ENCODE measurements at places on chromosomes 2 and 18. TPM values are rescaled to one million over a fixed set of nuclear protein-coding genes. Genes with fewer than 3 reads are reported as not detected.

GRCh38 chr2:183163821-183164649 is 39.8 kb downstream of the NUP35 start:
- no peak for DNase-seq

- DNase-seq, result no peak
Measured at GRCh38 chr2:5984946-5985345, 292.8 kb downstream of the SOX11 start.

GRCh38 chr2:236866542-236867340 is 218.9 kb upstream of the COPS8 start:
- DNase-seq, result no peak

DNA sequence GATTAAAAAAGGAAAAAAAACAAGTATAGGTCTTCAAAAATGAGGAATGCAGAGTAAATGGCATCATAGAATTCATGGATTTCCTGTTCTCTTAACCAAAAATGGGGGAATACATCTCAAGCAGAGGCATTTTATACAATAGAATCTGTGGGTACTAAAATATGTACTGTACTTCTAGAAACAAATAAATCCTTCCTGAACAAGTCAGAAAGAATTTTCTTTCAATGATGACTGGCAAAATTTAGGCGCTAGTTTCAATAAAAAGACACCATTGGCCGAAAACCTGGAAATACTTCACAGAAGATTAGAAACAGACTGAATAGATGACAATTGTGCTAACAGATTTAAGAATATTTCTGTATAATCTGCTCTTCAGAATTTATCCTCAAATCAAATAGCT is 15.1 kb downstream of the TRAK2 start:
- DNase-seq, result no peak

GRCh38 chr2:231699006-231699405 is 9.3 kb upstream of the PTMA start:
- DNase-seq, result no peak

DNA sequence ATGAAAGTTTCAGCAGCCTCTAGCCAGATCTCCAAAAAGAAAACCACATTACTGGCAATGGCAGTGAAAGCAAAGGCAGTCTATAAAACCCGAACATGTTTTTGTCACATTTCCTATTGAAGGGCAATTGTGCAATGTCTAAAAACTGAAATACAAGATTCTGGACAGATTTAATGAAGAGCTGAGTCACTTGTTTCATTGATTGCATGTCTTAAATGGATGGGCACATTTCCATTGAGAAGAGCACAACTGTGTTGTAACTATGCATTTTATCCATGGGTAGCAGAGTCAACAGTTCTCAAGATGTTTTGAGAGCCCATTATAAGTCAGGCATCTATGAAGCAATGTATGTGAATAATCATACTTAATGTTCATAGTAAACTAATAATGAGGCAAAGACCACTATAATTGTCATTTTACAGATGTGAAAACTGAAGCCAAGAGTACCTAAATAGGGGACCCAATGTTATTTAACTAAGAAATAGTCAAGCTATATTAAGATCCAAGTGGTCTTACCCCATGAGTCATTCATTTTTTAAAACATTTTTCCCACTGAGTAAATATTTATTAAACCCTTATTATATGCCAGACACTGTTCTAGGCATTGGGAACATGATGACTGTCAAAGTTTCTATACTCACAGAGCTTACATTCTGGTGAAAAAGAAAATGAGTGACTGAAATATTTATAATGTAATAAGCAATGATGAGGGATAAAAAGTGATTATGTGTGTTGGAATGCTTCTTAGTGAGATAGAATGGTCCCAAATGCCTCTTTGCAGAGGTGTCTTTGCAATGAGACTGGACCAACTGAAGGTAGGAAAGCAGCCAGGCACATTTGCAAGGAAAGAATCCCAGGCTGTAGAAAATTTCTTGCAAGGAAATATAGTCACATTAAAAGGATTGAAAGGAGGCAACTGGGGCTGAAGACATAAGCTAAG is 818.9 kb upstream of the ACVR2A start:
- DNase-seq, result peak; percentile 31

DNA sequence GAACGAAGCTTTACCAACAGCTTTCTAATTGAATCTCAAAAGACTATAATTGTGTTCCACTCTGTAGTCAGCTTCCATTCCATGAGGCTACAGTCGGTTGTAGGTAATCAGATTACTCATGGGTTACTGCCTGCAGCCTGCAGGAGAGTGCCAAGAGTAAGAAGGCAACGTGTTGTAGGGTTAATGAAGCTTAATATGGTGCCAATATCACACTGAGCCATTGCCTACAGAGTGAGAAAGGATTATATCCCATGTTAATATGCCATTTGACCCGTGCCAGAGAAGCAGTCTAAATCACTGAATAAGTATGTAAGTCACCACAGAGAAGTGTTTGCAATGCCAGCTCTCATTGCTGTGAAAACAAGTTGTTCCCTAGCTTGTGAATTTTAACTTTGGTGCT is 734.5 kb upstream of the ACVR2A start:
- peak; percentile 5 for DNase-seq

DNA sequence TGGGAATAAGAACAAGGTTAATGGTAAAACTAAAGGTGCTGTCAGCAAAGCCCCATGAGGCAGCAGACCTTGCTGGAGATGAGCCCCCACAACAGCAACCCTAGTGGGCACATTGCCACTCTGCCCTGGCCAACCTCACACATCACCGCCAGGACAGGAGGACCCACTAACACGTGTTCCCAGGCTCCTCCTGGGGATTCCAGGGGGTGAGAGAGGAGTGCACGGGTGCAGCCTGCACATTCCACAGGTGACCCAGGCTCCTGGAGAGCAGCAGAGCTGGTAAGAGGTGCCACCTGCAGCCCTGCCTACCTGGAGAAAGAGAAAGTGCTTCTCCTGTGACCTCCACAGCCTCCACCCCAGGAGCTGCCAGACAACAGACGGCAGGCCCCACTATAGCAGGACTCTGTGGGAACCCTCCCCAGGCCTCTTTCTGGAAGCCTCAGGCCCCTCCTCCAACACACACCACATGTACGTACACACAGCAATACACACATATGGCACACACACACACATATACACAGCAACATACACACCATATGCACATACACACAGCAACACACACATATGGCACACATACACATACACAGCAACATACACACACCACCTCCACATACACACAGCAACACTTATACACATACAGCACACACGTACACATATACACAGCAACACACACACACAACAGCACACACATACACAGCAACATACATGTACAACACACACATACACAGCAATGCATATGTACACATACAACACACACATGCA is 187.1 kb downstream of the GLI2 start:
- DNase-seq, result no peak

Gene MSTN
- 27.5 TPM for total RNA-seq

DNA sequence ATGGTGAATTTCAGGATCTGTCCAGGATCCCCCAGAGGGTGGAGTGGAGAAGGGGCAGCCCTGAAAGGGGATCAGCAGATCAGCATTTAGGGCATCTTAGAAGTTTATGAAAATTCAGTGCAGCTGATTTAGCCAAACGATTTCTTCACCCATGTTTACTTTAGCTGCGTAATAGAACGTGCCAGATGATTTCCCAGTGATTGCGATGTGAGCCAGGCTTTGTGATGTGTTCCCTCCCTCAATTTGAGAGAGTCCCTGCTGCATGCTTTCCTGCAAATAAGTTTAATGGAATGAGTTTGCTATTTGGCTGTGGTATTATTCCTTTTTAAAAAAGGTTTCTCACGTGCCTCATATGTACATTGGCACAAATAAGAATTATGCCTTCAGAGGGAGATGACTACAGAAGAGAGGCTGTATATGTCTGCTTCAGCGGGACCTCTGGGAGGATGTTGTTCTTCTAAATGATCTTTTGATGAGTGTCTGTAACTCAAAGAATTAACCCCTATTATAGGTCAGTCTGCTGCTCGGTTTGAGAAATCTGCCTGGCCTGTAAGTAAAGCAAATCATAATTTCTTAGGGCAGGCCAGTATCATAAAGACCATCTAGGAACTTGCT is 111.9 kb downstream of the MRO start:
- no peak for DNase-seq

- DNase-seq, result peak; percentile 53
Measured at GRCh38 chr2:88669482-88670214, 21.8 kb upstream of the RPIA start.

DNA sequence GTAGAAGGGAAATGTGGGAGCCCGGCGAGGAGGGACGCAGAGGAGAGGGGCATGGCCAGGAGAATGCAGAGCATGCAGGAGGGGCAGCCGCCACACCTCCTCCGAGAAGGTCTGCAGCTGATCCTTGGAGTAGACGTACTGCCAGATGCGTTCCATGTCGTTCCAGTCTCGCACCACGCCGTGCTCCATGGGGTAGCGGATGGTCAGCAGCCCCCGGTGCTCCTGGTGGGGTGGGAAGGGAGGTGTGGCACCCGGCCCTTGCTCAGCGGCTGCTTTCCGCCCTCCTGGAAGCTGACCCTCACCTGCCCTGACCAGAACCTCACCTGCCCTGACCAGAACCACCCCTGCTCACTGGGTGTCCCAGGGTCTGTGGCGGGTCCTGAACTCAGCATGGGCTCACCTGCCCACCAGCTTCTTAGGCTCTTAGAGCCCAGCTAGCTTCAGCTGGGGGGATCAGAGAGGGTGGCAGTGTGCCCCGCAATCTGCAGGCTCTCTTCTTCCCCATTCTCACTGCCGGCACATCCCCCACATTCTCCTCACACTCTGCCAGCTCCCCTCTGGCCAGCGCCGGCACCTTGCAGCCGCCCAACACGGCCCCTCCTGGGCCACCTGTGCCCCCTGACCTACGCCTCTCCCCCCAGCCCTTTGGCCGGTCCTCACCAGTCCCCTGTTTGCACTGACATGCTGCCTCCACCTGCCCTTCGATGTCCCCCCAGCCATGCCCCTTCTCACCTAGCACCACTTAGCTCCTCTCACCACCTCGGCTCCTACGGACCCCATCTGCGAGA is 4.4 kb downstream of the ACTR1B start:
- no peak for DNase-seq

DNA sequence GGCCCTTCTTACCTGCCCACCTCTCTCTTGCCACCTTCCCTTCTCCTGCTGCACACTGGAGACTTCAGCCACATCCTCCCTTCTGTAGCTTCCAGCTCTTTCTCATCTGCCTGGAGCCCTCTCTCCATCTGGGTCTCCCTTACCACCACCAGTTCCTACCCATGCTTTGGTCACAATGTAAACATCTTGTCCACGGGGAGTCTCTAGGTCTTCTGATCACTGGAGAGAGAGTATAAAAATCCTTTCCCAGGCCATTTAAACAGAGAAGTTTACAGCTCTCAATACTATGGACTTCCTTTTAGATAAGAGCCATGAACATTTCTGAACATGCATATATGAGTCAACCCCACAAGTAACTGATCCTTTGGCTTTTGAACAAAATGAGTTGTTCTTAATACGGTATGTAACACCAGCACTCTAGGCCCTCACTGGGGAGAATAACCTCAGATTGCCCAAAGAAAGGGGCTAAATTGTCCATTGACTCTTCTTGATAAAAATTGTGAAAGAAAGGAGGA is 5.8 kb downstream of the ARHGAP25 start:
- DNase-seq, result no peak

Gene MDH1
- 256 TPM for total RNA-seq

DNA sequence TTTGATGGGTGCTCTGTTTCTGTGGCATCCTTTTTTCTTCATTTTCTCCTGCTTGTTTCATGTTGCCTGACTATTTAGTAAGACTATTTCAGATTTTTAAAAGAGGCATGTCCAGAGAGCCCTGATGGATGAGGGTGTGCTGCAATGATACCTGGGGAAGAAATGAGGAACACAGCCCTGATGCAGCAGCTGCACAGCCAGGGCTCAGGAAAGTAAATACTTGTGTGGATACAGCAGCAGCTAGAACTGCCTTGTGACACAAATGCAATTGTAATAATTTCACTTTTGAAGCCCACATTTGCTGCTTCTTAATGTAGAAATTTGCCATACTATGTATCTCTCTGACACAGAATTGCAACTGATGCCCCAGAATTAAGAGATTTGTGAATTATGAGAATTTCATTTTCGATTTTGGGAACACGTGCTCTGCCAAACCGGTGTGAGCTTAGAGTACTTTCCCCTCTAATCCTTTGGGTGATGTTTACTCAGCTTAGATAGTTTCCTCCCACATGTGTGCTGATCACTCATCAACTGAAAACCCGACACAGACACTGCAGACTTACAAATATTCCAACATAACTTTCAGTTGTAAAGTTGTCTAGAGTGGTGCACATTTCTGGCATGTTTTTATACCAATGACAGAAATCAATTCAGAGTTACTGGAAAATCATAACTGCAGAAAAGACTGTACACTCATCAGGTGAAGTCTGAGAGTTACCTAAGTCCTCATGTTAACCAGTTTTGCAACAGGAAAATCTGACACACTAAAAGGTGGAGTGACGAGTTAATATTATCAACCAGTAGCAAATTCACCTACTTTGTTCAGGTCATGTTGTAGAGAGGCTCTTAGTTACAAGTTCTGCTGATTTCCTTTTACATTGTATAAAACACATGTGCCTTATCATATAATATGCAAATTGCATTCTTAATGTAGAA is 383.4 kb downstream of the CBLN2 start:
- no peak for DNase-seq

- DNase-seq, result peak; percentile 59
Measured at GRCh38 chr2:44004735-44005602, 9.2 kb upstream of the LRPPRC start.

DNA sequence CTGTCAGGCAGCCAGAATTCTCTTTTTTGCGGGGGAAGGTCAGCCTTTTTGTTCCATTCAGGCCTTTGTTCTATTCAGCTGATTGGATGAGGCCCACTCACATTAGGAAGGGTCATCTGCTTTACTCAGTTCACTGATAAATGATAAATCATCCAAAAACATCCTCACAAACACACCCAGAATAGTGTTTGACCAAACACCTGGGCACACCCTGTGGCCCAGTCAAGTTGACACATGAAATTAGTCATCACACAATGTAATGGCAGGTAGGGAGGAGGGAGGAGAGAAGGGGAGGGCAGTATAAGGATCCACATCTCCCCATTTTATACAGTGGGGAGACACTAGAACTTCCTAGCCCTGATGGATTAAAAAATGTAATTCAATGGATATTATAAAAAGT is 8.3 kb upstream of the RMC1 start:
- DNase-seq, result no peak

Gene SCN1A
- total RNA-seq, result not detected

Gene C2orf81
- 0.26 TPM for total RNA-seq

DNA sequence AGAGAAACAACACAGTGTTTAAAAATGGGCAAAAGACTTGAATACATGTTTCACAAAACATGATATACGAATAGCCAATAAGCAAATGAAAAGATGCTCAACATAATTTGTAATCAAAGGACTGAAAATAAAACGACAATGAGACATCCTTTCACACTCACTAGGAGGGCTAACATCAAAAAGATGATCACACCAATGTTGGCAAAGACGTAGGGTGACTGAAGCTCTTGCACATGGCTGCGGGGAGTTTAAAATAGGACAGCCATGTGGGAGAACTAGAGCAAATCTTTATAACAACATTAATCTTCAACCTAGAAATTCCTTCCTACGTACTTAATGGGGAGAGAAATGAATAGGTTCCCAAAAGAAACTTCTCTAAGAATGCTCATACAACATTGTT is 19.2 kb upstream of the SEH1L start:
- no peak for DNase-seq

Data from myocyte (in vitro differentiated cells).